ENCODE measurements at places on chromosomes 7 and 10.
A peak's percentile ranks its signal among the peaks of the same experiment; 100 is the strongest.

GRCh38 chr10:78712147-78712546 lies 356.6 kb upstream of the ZMIZ1 start:
- peak; percentile 52 for DNase-seq

- DNase-seq, result no peak
These were observed 23.7 kb upstream of the ELFN1 start for GRCh38 chr7:1646391-1646790.

- DNase-seq, result peak; percentile 67
These were observed 125.7 kb upstream of the ZNF438 start for GRCh38 chr10:31157123-31158010.

DNA sequence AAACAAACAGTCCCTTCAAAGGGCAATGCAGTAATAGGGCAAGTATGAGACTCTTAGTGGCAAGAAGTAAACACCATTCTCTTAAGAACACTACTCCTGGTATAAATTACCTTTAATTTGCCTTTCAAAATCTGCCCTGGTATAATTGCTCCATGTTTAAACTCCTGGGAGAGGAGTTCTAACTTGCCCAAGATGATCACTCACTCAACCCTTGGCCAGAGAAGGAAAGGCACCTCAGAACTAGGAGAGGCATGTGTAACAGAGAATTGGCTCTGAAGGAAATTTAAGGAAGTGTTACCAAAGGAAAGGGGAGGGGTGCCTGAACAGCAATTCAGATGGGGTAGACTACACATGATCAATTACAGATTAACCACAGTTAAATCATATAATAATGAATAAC lies 1173.6 kb upstream of the SORCS1 start:
- no peak for DNase-seq

GRCh38 chr7:107150375-107151073 lies 18.3 kb upstream of the HBP1 start:
- DNase-seq, result peak; percentile 68

- no peak for DNase-seq
These were observed 158.3 kb upstream of the KCND2 start for GRCh38 chr7:120114626-120115025.

GRCh38 chr7:106968160-106968559 lies 76.3 kb upstream of the PRKAR2B start:
- DNase-seq, result no peak

DNA sequence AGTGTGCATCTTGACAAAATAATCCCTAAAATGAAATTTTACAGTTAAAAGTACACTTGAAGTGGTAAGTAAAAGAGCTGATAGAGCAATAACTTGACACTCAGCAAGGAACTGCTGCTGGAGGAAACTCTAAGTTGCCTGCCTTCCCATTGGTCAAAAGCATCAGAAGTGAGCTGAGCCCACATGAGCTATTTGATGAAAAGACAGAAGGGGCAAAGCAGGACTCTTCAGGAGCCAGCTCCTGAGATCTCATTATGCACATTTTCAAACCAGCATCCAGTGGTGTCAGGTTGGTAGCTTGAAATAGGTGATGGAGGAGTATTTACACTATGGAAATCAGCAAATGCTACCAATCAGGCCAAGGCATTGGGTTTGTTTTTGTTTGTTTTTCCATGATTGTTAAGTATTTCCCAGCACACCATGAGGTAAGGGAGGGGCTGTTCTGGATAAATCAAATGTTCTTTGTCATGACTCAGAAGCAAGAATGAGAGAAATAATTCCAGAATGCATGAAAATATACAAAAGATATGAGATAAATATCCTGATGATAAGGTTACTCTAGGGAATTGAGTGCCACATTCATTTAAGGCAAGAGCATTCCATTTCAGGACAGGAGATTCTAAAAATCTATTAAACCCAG lies 316.6 kb downstream of the SNX13 start:
- DNase-seq, result no peak

DNA sequence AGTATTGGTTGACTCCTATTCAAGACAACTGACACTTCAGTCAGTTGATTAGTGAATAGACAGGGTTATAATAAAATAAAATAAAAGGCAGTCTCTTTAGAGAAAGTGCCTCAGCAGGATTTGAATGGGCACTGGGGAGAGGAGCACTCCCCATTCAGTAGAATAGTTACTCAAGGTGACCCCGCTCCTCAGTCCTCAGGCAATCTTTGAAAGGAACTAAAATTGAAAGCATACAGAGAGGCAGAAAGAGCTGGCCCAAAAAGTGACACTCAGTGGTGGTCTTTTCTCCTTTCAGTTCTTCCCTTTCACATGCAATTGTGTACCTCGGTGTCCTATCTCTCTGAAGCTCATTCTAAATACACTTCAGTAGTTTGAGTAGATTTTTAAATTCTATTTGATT lies 47.4 kb upstream of the MACC1 start:
- no peak for DNase-seq

DNA sequence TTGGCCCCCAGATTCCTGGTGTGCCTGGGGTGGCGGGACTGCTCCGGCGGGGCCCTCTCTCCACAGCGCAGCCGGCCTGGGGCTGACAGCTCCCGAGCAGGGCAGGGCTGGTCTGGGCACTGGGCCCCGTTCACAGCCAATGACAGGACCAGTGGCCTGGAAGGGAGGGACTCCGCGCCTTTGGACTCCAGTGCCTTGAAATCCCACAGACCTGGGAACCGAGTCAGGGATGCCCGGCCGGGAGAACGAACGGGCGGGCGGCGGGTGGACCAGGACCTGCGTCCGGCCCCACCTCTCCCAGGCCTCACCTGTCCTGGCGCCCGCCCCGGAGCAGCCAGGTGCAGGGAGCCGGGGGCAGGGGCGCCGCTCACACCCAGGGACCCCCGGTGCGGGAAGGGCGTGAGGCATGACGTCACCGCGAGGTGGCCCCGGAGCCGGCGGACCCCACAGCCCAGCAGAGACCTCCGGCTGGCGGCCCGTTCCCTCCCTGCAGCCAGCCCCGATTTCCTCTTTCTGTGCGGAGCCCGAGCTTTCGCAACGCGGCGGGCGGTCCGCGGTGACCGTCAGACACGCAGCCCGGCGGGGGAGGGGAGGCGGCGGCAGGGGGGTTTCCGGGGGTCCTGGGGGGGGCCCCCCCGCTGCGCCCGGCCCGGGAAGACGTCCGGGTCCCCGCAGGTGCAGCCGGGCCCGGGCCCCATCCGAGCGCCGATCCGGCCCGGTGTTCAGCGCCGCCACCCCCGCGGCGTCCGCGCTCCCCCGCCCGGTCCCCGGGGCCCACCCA lies 743 bp downstream of the ADAP1 start:
- no peak for DNase-seq

DNA sequence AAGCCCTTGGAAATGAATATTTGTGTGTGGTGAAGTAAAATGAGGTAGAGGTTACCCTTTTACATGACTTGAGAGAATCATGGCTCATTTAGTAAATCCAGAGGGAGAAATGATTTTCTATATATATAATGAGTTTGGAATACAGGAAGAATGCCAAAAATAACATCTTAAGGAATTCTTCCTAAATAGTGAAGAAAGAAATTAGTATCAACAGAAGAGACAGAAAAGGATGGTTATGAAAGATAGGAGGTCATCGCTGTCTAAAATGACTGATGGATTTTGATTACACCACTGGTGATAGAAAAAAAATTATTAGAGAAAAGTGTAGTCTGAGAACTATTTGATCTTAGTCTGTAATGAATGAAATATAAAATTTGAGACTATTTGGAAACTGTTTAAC lies 283.0 kb downstream of the ADK start:
- no peak for DNase-seq

DNA sequence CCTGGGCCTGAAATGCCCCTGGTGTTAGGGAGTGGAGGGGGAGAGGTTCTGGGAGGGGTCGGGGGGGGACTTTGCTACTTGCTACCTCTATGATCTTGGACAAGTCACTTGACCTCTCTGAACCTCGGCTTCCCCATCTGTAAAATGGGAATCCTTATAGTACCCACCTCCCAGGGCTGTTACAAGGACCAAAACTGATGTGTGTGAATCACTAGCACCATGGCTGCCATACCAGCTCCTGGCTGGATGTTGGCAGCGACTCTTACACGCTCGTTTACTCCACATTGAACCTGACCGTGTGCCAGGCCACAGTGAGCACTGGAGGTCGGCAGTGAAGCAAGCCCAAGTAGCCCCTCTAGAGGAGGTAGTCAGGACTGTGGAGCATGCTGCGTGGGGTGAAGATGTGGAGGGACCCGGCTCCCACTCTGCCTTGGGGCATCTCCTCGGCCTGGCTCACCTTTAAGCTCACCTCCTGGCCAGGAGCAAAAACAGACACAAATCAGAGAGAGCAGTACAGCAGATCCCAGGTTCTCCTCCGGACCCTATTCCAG lies 28.9 kb downstream of the PPIF start:
- DNase-seq, result no peak

DNA sequence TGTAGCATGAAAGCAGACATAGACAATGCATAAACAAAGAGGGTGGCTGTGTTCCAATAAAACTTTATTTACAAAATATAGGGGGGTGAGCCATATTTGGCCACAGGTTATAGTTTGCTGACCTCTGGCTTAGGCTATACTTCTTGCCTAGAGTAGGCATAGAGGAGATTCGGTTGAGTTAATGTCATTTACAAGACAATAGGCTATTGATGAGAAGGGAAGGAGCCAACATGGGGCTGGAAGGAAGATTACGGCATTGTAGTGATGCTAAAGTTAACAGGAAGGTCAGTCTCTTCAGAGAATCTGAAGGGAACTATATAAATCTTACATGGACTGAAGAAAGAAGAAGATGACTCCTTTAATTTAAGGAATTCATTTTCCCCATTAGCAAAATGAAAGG lies 463.5 kb downstream of the HTR7 start:
- DNase-seq, result no peak
